ENCODE measurements at places on chromosomes 4 and X. TPM values are rescaled to one million over a fixed set of nuclear protein-coding genes. Genes with fewer than 3 reads are reported as not detected.

DNA sequence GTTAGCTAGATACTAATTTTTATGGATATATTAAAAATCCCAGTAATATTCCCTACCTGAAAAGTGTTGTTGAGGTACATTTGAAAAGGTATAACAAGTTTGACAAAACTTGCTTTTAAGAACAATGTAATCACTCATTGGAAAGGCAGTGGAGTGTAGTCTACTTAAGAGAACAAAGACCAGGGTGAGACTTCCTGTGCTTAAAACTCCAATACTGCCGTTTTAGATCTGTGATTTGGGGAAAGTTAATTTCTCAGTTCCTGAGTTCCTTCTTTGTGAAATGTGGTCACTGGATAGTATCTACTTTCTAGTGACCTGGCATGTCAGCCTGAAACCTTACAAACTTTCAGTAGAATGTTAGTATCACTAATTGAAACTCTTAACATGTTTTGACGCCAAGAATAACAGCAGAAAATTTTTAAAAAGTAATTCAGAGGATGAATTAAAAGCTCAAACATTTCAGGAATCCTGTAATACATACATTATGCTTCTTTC is 56.8 kb downstream of the PCDH7 start:
- no peaks in the 10 kb centered on the region for H3K27me3 ChIP-seq
- no peaks in the 10 kb centered on the region for H3K36me3 ChIP-seq
- H3K4me1 ChIP-seq: no peaks in the 10 kb centered on the region
- DNase-seq: no peak
- H3K4me3 ChIP-seq: no peak overlapping the region

- no peaks in the 10 kb centered on the region for H3K4me1 ChIP-seq
- no peaks in the 10 kb centered on the region for H3K27me3 ChIP-seq
- peaks cover 94% of the 10 kb centered on the region for H3K36me3 ChIP-seq
- H3K27ac ChIP-seq: no peak overlapping the region
- no peak for DNase-seq
Observed at GRCh38 chr4:147658501-147658900, 25.5 kb downstream of the PRMT9 start.

DNA sequence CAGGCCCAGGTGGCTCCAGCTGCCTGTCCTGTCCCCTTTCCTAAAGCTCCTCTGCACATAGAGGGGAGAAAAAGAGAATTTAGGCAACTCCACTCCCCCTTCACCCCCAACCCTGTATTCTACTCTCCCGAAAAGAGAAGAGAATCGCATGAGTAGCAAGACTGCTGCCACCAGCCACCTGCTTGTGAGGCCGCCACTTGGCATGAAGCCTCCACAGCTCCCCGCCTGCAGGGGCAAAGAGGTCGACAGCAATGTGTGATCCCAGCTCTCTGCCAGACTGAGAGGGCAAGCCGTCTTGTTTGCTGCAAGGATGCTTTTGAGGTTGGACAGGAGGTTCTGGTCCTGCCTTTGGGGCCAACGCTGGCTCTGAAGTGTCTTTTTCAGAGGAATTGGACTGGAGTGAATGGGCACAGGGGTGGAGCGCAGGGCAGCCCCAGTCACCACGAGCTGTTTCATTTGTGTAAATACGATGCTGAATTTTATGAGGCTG is 77.1 kb downstream of the STARD8 start:
- H3K4me1 ChIP-seq: peaks cover under 1% of the 10 kb centered on the region
- DNase-seq: no peak
- H3K4me3 ChIP-seq: no peak overlapping the region
- peaks cover 63% of the 10 kb centered on the region for H3K36me3 ChIP-seq
- H3K27me3 ChIP-seq: no peaks in the 10 kb centered on the region

DNA sequence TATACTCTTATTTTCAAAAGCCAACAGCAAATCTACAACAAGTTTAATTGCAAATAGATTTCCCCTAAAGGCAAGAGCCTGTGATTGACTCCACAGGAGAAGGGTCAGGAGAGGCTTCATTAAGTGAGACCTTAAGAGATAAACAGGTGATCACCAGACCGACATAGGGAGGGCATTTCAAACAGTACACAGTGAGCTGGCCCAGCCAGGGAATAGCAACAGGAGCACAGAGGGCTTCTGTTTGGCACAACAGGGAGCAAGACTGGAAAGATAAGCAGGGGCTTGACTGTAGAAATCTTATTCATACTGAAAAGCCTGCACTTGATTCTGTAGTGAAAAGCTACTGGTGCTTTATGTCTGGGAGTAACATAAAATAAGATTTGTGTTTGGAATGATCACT is 3.9 kb downstream of the RUFY3 start:
- H3K27ac ChIP-seq: no peak overlapping the region
- H3K4me3 ChIP-seq: no peak overlapping the region
- no peaks in the 10 kb centered on the region for H3K27me3 ChIP-seq
- no peak for DNase-seq

- no peaks in the 10 kb centered on the region for H3K27me3 ChIP-seq
- H3K4me1 ChIP-seq: peaks cover 57% of the 10 kb centered on the region
- H3K27ac ChIP-seq: peak overlapping the region; percentile 92
- peaks cover under 1% of the 10 kb centered on the region for H3K36me3 ChIP-seq
Observed at GRCh38 chr4:37661772-37662171, 24.4 kb downstream of the RELL1 start.

DNA sequence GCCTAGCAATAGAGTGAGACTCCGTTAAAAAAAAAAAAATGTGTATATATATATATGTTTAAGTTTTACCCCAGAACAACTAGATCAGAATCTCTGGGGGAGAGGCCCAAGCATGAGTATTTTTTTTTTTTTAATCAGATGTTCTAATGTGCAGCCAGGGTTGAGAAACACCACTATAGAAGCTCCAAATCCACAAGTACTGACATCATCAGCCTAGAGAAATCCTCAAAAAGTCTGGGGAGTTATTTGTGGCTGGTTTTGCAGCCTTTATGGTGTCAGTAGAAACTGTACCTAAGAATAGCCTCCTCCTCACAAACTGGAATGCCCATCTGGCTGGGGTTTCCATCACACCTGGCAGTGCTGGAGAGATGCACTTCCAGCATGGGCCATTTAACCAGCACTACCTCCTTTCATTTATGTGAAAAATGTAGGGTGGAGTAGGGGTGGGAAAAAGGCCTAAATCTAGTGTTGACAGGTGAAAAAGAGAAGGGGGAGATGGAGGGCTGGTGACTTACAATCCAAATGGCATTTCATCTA is 93.5 kb downstream of the CBLL2 start:
- no peaks in the 10 kb centered on the region for H3K36me3 ChIP-seq
- H3K4me3 ChIP-seq: no peak overlapping the region
- DNase-seq: no peak
- H3K4me1 ChIP-seq: no peaks in the 10 kb centered on the region
- no peaks in the 10 kb centered on the region for H3K27me3 ChIP-seq

DNA sequence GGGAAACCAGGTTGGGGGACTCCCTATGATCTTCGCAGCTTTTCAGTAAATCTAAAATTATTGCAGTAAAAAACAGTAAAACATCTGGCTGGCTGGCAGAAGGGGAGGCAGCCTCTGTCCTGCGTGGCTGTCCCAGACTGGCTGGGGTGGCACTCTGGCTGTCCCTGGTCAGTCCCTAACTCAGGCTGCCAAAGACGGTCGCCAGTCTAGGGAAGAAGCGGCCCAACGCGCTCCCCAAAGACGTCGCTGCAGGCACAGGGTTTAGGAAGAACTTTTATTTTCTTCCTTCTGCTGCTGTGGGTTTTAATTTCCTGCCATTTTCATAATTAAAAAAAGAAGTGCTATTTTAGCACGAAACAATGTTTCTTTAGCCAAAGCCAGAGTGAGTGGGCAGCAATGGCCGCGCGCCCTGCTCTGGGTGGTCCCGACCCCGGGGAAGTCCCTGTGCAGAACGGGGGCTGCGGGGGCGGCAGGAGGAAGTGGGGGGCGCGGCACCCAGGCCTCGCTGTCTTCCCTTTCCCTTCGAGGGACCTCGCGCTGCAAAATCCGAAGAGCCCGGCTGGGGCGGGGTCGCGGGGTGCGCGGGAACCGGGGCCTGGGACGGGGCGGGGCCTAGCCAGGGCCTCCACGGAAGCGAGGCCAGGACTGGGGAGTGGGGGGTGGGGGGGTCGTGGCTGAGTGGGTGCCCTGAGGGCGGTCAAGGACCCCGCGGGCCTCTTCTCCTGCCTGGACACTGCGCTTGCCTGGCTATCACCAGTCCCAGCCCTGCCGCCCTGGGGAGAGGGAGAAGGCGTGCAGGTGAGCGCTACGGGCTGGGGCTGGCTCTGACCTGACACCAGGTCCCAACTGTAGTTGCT is 6.3 kb upstream of the LETM1 start:
- peaks cover 42% of the 10 kb centered on the region for H3K27me3 ChIP-seq
- H3K27ac ChIP-seq: peak overlapping the region; percentile 34

DNA sequence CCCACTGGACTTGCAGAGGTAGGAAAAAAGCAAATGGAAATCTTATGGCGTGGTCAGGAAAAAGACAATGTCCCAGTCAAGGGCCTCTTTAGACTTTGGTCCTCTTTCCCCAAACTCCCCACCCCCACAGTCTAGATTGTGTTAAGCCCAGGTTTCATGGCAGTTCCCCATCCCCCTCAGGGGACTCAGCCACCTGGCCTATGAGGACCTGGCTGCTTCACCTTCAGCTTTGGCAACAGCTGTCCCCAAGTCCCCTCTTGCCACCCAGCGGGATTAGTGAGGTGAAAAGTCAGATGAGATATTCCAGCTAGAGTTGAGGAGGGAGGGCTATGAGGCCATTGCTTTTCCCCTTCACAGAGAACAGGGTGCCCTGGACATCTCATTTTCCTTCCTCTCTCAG is 457 bp downstream of the RIPPLY1 start:
- no peaks in the 10 kb centered on the region for H3K4me1 ChIP-seq
- no peak for DNase-seq
- no peaks in the 10 kb centered on the region for H3K36me3 ChIP-seq

DNA sequence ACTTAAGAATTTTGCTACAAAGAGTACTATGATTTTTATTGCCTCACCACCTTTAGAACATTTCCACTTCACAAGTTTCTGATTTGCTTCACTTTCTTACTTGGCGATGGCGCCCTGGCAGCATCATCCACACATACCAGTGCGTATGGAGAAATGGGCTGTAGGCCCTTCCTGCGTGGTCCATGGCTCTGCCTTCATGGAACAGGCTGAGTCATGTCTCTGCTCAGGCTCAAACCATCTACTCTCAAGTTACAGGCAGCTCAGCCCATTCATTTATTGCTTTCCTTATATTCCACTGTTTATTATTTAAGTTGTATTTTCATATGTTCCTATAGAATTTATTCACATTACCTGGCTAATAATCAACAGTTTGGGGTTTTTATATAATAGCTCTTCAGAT is 21.1 kb downstream of the CASP3 start:
- peaks cover 42% of the 10 kb centered on the region for H3K36me3 ChIP-seq
- H3K4me1 ChIP-seq: no peaks in the 10 kb centered on the region
- H3K27ac ChIP-seq: no peak overlapping the region
- no peak overlapping the region for H3K4me3 ChIP-seq
- no peak for DNase-seq

DNA sequence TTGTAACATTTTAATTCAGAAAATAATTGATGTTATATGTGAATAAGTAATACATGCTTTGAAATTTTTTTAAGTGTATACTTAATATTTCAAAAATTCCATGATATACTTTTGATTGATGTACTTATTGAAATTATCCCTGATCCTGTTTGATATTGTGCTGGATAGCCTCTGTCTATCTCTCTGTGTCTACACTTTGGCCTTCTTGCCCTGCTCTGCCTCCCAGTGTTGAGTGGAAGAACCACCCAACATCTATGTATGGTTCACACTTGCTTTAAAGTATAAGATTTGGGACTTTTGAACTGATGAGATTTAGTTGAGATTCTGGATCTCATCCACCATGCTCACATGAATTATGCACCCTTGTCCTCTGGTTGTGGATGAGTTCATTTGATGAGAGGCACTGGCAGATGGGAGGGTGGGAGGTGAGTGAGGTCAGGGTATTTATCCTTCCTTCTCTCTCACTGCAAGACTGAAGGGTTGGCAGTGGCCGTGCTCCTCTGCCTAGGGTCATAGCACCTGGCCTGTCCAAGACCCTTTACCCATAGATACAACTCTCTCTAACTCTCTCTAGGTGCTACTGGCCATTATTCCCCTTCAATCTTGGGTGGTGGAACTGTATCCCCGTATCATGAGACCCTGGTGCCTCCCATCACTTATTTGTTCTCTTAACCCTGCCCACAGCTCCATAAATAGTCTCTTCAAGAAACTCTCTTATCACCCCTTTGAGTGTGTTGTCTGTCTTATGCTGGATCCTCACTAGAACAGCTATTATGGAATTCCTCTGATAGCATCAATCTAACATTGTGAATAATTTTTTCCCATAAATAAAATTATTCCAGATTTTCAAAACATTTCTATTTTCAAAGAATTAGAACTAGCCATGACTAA is 75.2 kb downstream of the CORIN start:
- H3K27me3 ChIP-seq: no peaks in the 10 kb centered on the region
- H3K4me3 ChIP-seq: no peak overlapping the region
- no peak for DNase-seq

DNA sequence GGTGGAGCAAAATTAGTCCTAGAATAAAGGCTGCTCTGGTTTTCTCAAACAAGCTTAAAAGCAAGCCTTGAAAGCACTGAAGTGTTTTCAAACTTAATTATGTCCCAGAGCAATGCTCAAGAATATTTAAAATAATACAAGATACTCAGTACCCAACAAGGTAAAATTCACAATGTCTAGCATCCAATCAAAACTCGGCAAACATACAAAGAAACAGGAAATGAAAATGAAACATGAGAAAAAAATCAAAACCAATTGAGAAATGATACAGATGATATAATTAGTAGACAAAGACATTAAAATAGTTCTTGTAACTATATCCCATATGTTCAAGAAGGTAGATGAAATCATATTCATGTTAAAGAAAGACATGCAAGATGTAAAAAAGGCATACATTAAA is 45.0 kb upstream of the MAML3 start:
- H3K4me3 ChIP-seq: no peak overlapping the region
- DNase-seq: no peak
- H3K27me3 ChIP-seq: no peaks in the 10 kb centered on the region
- no peaks in the 10 kb centered on the region for H3K4me1 ChIP-seq
- H3K27ac ChIP-seq: no peak overlapping the region

- no peaks in the 10 kb centered on the region for H3K4me1 ChIP-seq
- DNase-seq: no peak
- no peak overlapping the region for H3K4me3 ChIP-seq
- H3K36me3 ChIP-seq: no peaks in the 10 kb centered on the region
- no peaks in the 10 kb centered on the region for H3K27me3 ChIP-seq
- no peak overlapping the region for H3K27ac ChIP-seq
Observed at GRCh38 chr4:156321203-156321602, 367.5 kb upstream of the CTSO start.

DNA sequence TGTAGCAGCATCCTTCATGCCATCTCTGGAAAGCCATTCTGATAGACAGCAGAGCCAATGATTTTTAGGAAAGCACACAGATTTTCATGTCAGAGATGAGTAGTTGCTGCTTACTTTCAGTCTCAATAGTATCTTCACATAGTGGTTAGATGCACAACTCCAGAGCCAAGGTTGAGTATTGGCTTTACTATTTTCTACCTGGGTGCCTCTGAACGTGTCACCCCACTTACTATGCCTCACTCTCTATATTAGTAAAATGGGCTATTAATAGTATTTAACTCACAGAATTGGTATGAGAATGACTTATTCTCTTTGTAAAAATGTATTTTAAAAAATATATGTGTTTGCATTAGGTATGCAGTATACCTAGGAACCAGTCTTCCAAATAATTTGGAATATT is 108.8 kb upstream of the STIM2 start:
- H3K27ac ChIP-seq: no peak overlapping the region
- no peak for DNase-seq
- no peak overlapping the region for H3K4me3 ChIP-seq
- no peaks in the 10 kb centered on the region for H3K4me1 ChIP-seq

SSX3 gene
- not detected for total RNA-seq

PPP4R3C gene
- not detected for total RNA-seq

ATP1B4 gene
- 4.6 TPM for total RNA-seq

TLR6 gene
- 1.3 TPM for total RNA-seq

LRCH2 gene
- total RNA-seq: 1.5 TPM

BBS12 gene
- total RNA-seq: 3.3 TPM

Measured in heart right ventricle (tissue), 16 donors.